ENCODE measurements at places on chromosomes 7 and 10.

- DNase-seq: no peak
These were observed 50.5 kb downstream of the YKT6 start for GRCh38 chr7:44251269-44251668.

GRCh38 chr10:126880926-126881325 is 24.3 kb upstream of the DOCK1 start:
- no peak for DNase-seq

- DNase-seq: peak; percentile 13
These were observed 1020.6 kb downstream of the XPNPEP1 start for GRCh38 chr10:108902619-108903285.

DNA sequence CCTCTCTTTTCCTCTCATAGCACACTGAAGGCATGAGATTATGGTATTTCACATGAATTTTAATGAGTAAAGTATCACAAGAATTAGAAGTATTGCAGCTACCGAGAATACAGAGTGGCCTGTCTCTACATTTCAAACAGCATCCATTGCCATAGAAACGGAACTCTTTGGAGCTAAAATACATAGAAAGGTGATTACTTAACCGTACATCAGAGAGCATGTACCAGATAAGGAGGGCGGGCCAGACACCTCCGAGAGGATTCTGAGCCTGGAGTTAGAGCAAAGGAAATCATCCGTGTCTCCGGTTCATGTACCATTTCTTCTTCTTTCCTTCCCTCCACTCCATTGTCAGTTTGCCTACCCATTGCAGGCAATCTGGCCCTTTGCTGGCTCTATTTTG is 196.7 kb downstream of the KLF6 start:
- no peak for DNase-seq

GRCh38 chr10:75294866-75295701 is 59.3 kb upstream of the COMTD1 start:
- peak; percentile 70 for DNase-seq

- no peak for DNase-seq
These were observed 284.6 kb downstream of the GFRA1 start for GRCh38 chr10:115988380-115988779.

GRCh38 chr10:124918906-124919305 is 23.0 kb upstream of the ZRANB1 start:
- peak; percentile 87 for DNase-seq

- no peak for DNase-seq
These were observed 4.8 kb downstream of the MNX1 start for GRCh38 chr7:157005456-157006204.

DNA sequence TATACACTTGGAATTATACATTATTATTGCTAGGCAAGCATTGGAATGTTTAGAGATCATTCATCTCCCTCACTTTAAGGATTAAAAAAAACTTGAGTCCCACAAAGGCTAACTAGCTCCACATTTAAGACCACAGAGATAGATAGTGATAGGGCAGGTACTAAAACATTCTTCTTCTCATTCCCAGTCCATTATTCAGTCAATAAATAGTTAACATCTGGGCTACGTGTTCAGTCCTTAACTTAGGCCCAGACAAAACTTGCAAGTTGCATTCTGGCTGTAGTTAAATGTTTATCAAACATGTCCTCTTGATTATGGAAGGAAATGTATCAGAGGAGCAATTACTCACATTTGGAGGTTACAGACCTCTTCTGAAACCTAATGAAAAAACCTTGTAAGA is 2.4 kb downstream of the GNG11 start:
- DNase-seq: peak; percentile 44

- no peak for DNase-seq
These were observed 78.5 kb downstream of the ETV1 start for GRCh38 chr7:13910805-13911551.

DNA sequence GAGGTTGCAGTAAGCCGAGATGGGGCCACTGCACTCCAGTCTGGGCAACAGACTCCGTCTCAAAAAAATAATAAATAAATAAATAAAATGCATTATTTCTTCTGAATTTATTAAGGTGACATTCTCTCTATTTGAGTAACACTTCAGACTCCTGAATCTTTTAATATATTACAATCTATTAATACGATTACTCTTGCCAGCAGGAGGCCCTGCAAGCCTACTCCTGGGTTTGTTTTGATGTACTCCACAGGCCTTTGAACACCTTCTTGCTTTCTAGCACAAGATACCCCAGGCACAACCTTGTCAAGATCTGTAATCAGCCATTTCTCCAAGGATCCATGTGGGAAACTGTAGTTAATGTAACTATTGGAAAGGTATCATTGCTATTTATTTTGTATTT is 63.5 kb downstream of the COBL start:
- DNase-seq: no peak

GRCh38 chr10:12727832-12728215 is 273.7 kb downstream of the CCDC3 start:
- peak; percentile 84 for DNase-seq

DNA sequence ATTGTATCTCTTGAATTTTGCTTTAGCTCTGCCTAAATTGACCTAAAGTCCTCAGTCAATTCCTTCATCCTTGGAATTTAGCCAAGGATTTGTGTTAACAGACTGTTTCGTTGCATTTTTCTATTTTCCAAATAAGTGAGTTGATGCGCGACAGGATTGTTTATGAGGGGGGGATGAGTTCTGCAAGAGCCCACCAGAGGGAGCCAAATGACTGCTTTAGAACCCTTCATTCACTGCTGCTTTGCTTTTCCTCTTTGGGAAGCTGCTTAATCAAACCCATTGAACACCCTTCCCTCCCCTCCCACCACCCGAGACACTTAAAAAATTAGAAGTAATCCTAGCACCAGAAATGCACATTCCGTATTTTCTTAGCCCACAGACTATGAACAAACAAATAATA is 33.7 kb upstream of the PTF1A start:
- DNase-seq: peak; percentile 63

- DNase-seq: no peak
These were observed 134.1 kb downstream of the ZNF438 start for GRCh38 chr10:30897547-30897946.

GRCh38 chr7:47327698-47328391 is 254.1 kb downstream of the TNS3 start:
- DNase-seq: peak; percentile 88

DNA sequence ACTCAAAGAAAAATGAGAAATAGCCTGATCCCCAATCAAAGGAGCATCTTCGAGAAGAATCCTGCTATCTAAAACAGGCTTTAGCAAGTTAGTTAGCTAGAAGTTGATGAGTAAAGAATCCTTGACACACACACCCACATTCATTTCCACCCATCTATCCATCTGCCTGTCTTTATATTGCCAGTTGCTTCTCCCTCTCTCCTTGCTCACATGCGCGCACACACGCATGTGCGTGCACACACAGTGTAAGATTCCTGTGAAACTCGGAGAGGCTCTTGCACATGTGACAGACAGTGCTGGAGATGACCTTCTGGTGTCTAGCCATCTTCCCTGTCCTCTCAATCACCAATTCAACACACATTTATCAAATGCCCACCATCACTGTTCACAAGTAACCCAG is 393.3 kb downstream of the PLXNA4 start:
- DNase-seq: no peak

- DNase-seq: no peak
These were observed 88.1 kb downstream of the GSAP start for GRCh38 chr7:77327932-77328628.

GRCh38 chr10:26777686-26778085 is 80.2 kb downstream of the PDSS1 start:
- DNase-seq: no peak

DNA sequence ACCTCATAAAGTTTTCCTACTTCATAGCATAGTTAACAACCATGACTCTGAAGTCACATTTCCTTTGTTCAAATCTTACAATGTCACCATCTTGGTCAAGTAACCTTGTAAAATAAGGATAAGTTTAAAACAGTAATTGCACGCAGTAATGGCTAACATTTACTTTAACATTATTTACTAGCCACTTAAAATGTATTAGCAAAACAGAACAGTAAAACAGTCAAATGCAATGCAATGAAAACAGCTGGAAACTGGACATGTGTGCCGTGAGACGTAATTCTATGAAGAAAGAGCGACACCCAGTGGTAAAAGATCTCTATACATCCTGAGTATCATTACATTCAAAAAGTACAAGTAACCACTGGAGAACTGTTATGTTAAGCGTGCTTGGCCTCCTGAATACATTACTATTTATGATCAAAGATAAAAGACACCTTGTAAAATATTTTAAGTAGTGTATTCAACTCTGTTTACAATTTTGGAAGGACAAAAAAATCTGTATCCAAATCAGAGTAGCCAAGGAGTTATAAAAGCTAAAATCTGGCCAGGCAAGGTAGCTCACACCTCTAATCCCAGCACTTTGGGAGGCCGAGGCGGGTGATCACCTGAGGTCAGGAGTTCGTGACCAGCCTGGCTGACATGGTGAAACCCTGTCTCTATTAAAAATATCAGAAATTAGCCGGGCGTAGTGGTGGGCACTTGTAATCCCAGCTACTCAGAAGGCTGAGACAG is 27.2 kb downstream of the ATE1 start:
- DNase-seq: peak; percentile 86

GRCh38 chr10:490256-490655 is 199.2 kb downstream of the DIP2C start:
- peak; percentile 83 for DNase-seq

- DNase-seq: peak; percentile 31
These were observed 80.6 kb upstream of the NAMPT start for GRCh38 chr7:106365252-106366005.

DNA sequence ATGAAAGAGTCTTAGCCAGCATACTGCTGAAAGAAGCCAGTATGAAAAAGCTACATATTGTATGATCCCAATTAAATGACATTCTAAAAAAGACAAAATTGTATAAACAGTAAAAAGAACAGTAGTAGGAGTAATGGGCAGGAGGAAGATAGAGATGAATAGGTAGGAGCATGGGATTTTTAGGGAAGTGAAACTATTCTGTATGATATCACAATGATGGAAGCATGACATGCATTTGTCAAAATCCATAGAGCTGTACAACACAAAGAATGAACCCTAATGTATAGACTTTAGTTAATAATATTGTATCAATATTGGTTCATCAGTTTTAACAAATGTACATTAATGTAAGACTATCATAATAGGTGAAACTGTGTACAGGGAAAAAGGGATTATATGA is 147.9 kb downstream of the IMMP2L start:
- no peak for DNase-seq

DNA sequence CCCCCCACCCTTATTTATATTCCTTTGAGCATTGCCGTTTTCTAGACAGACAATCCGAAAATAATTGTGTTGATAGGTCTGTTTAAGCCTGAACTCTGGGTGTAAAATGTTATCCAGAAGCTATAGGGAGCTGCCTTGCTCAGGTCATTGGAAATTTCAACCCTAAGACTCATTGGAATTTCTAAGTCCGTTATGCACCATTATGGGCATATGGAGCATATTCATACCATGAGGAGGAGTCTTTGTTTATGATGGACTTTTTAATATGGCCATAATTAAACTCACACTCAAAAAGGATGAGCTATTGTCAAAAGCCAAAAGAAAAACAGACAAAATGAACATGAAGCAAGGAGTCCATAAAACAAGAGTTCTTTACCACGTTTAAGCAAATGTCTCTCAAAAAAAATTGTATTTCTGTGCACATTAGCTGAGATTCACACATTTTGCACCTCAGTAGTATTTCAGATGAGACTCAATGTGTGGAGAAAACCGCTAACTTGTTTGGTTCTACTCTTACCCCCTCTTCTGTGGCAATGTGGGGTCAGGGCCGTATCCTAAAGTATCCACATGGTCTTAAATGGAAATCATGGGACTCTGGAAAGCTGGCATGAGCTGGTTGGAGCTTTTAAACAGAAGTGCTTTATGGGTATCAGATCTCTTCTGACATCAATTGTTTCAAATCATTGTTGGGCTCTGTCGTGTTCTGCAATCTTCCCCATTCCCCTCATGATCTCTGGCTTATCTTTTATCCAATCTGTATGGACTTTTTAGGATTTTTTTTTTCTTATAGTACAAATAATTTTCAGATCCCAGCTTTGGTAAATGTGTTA is 60.5 kb downstream of the PODXL start:
- DNase-seq: no peak

DNA sequence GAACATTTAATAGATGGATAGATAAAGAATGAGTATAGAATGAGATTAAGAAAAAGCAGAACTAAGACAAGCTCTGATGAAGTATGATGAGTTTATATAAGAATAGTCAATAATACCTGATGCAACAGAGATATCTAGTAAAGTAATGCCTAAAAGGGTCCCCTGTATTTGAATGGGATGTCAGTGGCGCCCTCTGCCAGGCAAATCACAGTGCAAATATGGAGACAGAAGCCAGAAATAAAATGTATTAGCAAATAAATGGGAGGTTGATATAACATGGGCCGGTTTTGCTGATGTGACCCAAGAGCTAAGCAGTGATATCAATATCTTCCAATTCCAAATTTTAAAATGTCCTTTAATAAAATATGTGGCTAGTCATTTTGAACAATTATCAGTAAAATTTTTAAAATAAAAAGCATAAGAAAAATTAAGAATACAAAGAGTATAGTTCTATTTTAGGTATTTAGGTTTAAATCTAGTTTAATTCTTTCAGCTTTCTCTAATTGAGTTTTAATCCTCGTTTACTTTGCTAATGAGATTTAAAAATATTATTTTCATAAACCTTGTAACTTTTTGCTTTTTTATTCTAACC is 62.6 kb downstream of the ADK start:
- peak; percentile 65 for DNase-seq

- DNase-seq: peak; percentile 7
These were observed 103.7 kb downstream of the ZNF92 start for GRCh38 chr7:65477326-65477725.

- no peak for DNase-seq
These were observed 315.8 kb upstream of the TPK1 start for GRCh38 chr7:145151676-145152075.

DNA sequence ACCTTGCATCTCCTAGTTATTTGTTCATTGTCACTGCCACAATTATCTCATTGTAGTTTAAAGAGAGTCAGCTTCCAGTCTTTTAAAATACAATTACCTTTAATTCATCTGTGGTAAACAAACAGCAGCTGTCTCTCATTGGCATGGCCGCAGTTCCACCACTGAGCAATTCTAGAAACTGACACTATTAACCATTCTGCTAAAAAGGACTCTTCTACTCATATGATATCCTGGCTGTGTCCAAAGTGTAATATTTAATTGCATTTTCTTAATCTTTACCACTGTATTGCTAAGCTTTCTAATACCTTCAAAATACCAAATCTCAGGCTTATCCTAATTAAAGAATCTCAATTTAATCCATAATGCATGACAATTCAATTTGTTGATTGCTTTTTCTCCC is 639.0 kb downstream of the AUTS2 start:
- DNase-seq: no peak

GRCh38 chr7:44667190-44667589 is 60.8 kb downstream of the OGDH start:
- no peak for DNase-seq

GRCh38 chr10:96747734-96748550 is 27.6 kb upstream of the PIK3AP1 start:
- no peak for DNase-seq

DNA sequence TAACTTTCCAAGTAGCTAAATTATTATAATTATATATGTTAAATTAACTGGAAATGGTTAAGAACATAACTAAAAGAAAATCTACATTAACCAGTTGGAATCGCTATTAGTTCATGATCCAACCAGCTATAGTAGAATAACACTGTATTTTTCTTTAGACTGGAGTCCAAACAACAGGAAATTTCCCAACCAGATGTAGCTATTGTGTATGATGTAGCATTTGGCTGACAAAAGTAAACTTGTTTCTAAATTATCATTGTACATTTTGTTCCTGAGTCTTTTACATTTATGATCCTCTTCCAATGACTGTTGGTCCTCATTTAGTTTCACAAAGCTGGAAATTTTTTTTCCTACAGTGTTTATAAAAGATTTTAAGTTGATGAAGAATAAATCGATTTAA is 62.1 kb downstream of the PAPSS2 start:
- no peak for DNase-seq
